ENCODE measurements at places on chromosomes 4 and X. TPM values are rescaled to one million over a fixed set of nuclear protein-coding genes. Genes with fewer than 3 reads are reported as not detected.

The SAGE1 gene
- total RNA-seq = 0.81 TPM

The HAND2 gene
- total RNA-seq = not detected

The TMPRSS11B gene
- not detected for total RNA-seq

The RAB40AL gene
- 1.3 TPM for total RNA-seq

The ATP7A gene
- 7.8 TPM for total RNA-seq

The HSD17B13 gene
- 0.27 TPM for total RNA-seq

The TMSB15C gene
- 2.4 TPM for total RNA-seq

The SLITRK2 gene
- under 0.01 TPM for total RNA-seq

The HCCS gene
- 4.6 TPM for total RNA-seq

The PAK3 gene
- not detected for total RNA-seq

The HTN3 gene
- total RNA-seq = not detected

The GYPA gene
- under 0.01 TPM for total RNA-seq

The RBMX2 gene
- total RNA-seq = 7.3 TPM

The BCAP31 gene
- total RNA-seq = 107 TPM

The NRK gene
- total RNA-seq = not detected

The SEPTIN11 gene
- 67.3 TPM for total RNA-seq

The P2RY4 gene
- 0.81 TPM for total RNA-seq

The VEGFD gene
- total RNA-seq = not detected

The MAGEE2 gene
- 0.27 TPM for total RNA-seq
